ENCODE measurements at places on chromosomes 1 and 21.

DNA sequence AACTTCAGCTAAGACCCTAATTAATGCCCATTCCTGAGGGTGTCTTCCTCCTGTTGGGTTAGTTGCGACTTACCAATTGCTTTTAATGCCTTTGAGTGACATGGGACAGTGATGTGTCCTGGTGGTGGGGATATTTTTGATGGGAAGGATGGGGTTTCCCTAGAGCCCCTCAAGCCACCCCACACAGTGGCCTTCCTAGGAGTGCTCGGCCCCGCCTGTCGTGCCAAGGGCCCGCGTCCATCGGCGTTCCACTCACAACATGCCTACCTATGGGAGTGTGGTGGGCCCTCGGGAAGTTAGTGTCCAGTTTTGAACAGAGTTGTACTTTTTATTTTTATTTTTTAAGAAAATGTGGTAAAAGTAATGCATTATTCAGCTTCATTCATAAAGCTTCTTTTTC, 50.1 kb upstream of the TSPAN2 start:
- DNase-seq, result no peak

GRCh38 chr1:228984107-228984506, 248.8 kb downstream of the RHOU start:
- no peak for DNase-seq

DNA sequence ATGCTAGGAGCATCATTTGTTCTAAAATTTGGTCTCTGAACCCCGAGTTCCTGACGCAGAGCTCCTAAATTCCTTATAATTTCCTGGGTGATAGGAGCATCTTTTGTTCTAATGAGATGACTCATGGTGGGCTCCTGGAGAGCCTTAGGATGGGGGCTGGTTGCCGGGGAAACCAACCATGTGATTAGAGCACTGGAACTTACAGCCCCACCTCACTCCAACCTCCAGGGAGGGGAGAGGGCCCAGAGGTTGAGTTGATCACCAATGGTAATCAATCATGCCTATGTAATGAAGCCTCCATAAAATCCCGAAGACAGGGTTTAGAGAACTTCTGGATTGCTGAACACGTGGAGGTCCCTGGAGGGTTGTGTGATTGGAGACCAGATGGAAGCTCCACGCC, 7.7 kb downstream of the SHISAL2A start:
- no peak for DNase-seq

DNA sequence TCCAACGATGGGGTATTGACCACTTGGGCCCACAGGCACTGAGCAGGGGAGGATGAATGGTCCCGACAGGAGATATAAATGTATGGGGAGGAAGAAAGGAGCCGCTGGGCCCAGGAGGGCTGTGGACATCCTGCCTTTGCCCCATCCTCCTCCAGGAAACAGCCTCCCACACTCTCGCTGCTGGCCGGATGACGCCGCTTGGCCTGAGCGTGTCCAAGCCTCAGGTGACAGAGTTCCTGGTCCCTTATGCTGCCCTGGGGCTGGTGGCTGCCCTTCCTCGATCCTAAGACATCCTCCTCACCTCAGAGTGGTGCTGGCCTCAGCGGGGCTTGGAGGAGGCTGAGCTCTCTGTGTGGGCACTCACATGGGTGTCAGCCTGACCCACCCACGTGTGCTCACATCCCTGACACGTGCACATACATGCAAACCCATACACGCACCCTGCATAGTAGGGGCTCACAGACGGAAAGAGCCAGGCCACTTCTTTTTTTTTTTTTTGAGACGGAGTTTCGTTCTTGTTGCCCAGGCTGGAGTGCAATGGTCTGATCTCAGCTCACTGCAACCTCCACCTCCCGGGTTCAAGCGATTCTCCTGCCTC, 5.9 kb upstream of the SERINC2 start:
- no peak for DNase-seq

- no peak for DNase-seq
Observed at GRCh38 chr1:44237721-44238457, 24.6 kb downstream of the DMAP1 start.
